ENCODE measurements at places on chromosomes 5 and 9. TPM values are rescaled to one million over a fixed set of nuclear protein-coding genes. Genes with fewer than 3 reads are reported as not detected.

ARSI gene
- total RNA-seq = not detected

FOXD4L4 gene
- 0.28 TPM for total RNA-seq

DNA sequence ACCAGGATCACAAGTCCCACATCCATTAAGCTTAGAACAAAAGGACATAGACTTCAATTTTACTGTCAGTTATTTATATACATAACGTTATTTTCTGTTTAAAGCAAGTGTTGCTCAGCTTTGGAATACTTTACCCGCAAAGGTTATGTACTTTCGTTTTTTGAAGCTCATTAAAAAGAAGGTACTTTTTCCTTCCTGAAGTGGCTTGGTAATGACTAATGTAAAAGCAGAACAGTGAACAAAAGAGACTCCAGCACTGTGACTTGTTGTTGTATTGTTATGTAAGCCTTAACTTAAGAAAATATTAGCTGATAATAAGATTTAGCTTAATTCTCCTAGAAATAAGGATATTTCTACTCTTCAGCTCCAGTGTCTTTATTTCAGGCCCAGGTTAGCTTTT, 97.3 kb upstream of the SLCO6A1 start:
- no peak overlapping the region for H3K27ac ChIP-seq
- peaks cover 2% of the 10 kb centered on the region for H3K27me3 ChIP-seq
- no peaks in the 10 kb centered on the region for H3K36me3 ChIP-seq
- peaks cover 5% of the 10 kb centered on the region for H3K4me1 ChIP-seq
- H3K4me3 ChIP-seq = no peak overlapping the region

DNA sequence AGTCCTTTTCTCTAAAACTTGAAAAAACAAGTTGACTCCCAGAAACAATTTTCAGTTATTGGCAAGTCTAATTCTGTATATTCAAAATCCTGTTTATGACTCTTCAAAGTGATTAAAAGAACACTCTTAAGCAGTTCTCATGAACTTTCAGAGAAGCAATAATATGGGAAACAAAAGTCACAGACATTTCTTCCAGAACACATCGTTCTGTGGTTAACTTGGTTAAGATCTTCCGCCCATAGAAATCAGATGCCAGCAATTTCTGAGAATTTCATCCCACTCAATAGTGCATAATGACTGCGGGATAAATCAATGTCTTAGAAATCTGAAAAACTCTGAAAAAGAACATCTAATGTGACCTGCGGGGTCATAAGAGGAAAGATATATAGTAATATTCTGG, 300.5 kb downstream of the COX7C start:
- peaks cover 3% of the 10 kb centered on the region for H3K4me1 ChIP-seq
- H3K4me3 ChIP-seq = no peak overlapping the region
- peaks cover 8% of the 10 kb centered on the region for H3K27me3 ChIP-seq
- no peak for DNase-seq
- H3K36me3 ChIP-seq = no peaks in the 10 kb centered on the region

DNA sequence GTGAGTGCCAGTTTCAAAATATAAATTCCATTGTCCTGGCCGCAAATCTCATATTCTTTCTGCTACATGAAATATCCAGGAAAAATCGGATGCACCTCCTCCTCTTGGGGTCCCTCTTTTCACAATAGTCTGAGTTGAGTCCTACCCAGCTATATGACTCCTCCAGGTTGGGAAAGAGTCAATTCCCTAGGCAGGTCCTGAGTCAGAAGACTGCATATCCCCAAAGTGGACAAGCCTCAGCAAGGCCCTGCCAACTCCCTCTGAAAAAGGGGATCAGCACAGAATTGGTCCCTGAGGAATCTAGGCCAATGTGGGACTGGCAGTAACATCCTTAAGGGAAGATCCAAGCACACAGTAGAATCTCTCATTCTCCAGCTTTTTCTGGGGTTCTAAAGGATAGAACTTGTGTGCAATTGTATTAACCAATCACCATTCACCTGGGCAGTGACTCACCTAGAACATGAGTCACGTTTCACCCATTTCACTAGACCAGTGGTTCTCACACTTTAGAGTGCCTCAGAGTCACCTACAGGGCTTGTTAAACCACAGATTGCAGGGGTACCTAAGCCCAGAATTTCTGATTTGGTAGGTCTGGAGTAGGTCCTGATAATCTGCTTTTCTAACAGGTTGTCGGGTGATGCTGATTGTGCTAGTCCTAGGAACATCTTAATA, 44.7 kb upstream of the TMEM215 start:
- no peak overlapping the region for H3K27ac ChIP-seq
- no peak for DNase-seq
- H3K4me3 ChIP-seq = no peak overlapping the region
- H3K36me3 ChIP-seq = no peaks in the 10 kb centered on the region

Measured in activated naive CD8-positive, alpha-beta T cell treated with anti-CD3 and anti-CD28 coated beads, Interleukin-2, amount 10 ng/mL, durations not matched to agents 7 days and 5 days (primary cell).